ENCODE measurements at places on chromosomes 7 and 10.

DNA sequence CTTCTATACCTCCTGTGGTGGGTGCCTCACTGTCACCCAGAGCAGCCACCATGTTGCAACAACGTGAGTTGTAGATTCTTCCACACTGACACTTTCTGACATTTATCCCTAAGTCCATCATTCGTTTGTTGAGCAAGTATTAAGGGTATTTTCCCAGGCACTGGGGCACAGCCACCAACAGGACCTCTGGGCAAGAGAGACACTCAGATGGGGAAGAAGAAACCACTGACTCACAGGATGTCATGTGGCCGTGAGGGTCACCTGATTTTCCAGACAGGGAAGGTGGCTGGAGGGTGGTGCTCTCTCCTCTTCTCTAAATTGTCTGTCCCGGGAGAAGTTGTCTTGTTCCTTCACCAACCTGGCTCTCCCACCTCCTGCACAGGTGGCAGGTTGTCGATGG, 51.7 kb upstream of the PPIF start:
- DNase-seq = no peak

DNA sequence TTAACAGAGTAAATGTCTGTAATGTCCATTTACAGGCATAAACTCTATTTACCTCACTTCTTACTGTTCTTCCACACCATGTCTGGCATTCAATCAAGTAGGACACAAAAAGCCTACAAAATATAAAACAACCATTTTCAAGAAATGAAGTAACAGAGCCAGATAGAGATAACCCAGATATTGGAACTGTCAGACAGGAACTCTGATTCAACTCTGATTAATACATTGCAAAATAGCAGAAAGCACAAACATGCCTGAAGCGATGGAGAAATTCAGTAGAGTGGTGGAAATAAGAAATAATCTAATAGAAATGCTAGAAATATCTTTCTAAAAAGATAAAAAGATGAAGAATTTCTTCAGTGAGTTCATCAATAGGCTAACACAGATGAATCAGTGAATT, 964.4 kb downstream of the PCDH15 start:
- DNase-seq = peak; percentile 6

DNA sequence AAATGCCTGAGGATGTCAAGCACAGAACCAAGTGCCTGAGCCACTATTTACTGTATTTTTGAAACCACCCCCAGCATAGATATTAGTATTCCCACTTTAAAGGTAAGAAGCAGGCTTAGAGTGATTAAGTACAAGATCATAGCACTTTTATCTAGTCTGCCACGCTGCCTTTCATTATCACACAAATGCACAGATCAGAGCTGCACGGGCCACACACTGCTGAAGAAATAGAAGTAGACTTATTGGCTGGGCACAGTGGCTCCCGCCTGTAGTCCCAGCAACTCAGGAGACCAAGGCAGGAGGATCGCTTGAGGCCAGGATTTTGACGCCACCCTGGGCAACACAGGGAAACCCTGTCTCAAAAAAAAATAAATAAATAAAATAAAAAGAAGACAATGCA, 38.2 kb downstream of the NCAPG2 start:
- DNase-seq = no peak

DNA sequence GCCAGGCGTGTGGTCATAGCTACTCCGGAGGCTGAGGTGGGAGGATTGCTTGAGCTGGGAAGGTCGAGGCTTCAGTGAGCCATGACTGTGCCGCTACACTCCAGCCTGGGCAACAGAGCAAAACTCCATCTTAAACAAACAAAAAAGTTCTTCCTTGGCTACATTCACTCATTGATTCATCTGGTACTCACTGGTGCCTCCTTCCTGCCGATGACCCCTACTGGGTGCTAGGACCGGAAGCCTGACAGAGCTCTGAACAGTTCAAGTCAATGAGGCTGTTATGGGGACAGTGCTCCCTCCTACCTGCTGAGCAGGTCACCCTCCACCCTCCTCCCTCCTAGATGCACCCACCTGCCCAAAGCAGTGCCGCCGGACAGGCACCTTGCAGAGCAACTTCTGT, 4.9 kb downstream of the PCOLCE start:
- DNase-seq = peak; percentile 74

GRCh38 chr10:111086574-111086973, 9.7 kb downstream of the ADRA2A start:
- no peak for DNase-seq

DNA sequence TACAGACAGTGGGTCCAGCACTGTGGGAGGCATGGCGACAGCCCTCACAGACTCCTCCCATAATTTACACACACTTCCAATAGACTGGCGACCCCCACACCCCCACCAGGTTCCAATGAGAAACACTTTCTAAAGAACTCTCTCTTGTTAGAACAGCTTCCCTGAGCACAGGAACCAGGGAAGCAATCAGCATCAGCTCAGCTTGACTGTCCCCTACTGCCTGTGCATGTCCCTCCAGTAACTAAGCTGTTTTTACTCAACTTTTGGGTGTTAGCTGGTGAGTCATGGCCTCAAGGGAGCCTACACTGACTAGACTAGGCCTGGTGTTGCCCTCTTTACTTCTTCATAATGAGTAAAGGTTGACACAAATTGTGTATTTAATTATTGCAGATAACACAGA, 32.6 kb upstream of the HERPUD2 start:
- DNase-seq = peak; percentile 63

GRCh38 chr7:51079494-51079893, 237.1 kb downstream of the COBL start:
- DNase-seq = no peak

- peak; percentile 20 for DNase-seq
These were observed 102.5 kb upstream of the RPA3 start for GRCh38 chr7:7820939-7821338.

- no peak for DNase-seq
These were observed 193.7 kb downstream of the PTPN20 start for GRCh38 chr10:47104786-47105385.

GRCh38 chr7:1020849-1021251, 23.5 kb upstream of the GPR146 start:
- DNase-seq = no peak

DNA sequence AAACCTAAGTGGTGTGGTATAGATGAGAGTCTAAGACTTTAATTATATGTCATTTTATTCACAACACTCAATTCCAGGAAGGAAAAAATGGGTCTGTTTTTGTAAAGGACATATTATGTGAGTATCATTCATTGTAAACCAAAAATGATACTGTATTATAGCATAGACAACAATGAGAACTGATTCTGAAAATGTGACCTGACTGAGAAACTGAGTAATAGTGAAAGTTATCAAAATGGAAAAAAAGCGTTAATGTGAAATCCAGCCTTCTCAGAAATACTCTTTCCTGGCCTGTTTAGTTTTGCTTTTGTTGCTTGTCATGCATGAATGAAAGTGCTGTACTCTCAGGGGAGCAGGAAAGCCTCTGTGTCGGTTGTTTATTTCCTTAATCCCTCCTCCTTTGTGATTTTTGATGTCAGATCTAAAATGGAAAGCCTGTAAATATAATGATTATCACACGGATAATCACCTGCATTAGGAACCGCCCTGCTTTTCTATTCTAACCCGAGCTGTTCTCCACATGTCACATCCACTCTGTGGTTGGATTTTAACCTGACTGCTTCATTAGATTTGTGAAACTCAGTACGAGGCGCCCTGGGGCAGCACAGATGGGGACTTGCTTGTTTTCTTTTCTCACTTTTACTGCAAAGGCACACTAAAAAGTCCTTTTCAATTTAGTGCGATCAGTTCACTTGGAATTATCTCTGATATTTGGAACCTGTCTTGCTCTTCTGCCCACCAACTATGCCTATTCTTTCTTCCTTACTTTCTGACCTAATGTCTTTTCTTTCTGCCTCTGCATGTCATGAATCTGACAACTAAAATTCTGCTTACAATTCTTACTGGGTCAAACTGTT, 240.9 kb upstream of the KAT6B start:
- DNase-seq = peak; percentile 21

GRCh38 chr7:114021135-114021534, 102.3 kb upstream of the PPP1R3A start:
- no peak for DNase-seq

GRCh38 chr7:106175507-106175906, 63.4 kb upstream of the SYPL1 start:
- no peak for DNase-seq

GRCh38 chr10:17115683-17116082, 13.9 kb downstream of the CUBN start:
- peak; percentile 51 for DNase-seq

GRCh38 chr10:90930971-90931871, 10.3 kb upstream of the ANKRD1 start:
- peak; percentile 62 for DNase-seq

DNA sequence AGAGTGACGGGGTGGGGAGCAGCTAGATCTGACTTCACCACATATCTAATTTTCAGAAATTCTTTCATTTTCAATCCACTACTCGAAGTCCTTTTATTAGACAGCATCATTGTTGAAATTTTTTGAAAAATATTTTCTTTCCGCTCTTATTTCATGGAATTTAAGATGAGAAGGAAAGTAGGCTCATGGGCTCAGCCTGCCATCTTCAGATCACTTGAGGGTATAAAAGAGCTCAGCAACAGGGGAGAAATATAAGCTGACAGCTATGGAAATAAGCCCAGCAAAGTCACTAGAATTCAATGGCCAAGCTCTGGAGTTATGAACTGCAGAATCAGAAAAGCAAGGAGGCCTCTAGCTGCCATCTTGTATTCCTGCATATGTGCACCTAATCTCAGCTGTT, 389.1 kb downstream of the XPNPEP1 start:
- no peak for DNase-seq

GRCh38 chr10:133314911-133315310, 6.2 kb downstream of the ZNF511 start:
- no peak for DNase-seq

GRCh38 chr7:93812061-93812460, 78.5 kb downstream of the TFPI2 start:
- no peak for DNase-seq

DNA sequence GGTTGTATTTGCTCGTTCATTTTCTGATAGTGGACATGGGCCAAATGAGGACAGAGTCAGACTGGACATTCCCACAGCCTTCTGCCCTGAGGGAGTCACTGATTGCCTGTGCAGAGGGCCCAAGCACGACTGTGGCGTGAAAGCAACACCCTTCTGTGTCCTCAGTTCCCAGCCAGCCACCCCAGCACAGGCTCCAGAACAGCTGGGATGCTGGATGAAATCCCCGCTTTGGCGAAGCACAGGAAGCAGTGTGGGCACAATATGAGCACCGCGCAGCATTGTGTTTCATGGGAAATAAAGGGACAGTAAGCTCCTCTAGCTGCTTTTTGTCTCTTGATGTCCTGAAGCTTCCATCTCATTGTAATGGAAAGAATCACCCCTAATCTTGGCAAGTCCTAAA, 20.5 kb downstream of the TRIL start:
- DNase-seq = no peak

GRCh38 chr10:43904844-43905243, 256.2 kb upstream of the ZNF32 start:
- no peak for DNase-seq

DNA sequence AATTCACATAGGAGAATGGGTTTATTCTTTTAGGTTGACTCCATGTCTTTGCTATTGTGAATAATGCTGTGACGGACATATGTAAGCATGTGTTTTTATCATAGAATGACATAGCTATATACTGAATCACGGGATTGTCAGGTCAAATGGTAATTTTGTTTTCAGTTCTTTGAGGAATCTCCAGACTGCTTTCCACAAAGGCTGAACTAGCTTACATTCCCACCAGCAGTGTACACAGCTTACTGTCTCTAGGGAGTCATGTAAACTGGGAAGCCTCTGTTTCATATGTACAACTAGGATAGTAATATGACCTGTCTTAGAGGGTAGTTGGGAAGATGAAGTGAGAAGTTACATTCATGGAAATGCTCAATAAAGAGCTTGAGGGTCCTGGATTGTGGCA, 6.8 kb upstream of the C10orf120 start:
- DNase-seq = no peak

GRCh38 chr10:55062349-55062748, 261.3 kb upstream of the PCDH15 start:
- no peak for DNase-seq

- DNase-seq = no peak
These were observed 881.7 kb upstream of the C7orf33 start for GRCh38 chr7:147708871-147709270.

DNA sequence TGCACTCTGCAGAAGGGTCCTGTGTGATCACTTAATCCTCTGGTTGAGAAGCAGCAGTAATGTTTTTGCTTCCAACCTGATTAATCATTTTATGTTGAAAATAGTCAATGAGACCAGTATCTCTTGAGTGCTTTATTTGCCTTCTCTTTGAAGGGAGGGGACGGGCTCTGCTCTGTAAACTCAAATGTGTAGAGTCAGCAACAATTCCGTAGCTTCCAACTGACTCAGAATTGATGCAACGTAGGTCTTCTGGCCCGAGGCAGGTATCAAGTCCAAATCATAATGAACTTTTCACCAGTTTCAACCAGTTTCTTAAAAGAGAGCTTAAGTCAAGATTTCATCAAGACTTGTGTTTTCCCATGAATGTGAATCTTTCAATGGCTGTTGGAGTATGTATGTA, 26.3 kb downstream of the GUSB start:
- DNase-seq = no peak

- no peak for DNase-seq
These were observed 509.2 kb downstream of the TCERG1L start for GRCh38 chr10:130802301-130802700.

DNA sequence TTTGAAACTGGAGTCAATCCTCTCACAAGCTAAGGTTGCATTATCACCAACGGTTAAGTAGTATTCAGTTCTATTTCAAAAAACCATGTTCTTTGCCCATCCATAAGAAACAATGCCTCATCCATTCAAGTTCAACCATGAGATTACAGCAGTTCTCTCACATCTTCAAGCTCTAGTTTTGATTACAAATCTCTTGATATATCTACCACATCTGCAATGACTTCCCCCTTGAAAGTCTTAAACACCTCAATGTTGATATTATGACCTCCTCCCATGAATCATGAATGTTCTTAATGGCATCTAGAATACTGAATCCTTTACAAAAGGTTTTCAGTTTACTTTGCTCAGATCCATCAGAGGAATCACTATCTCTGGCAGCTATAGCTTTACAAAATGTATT, 81.8 kb downstream of the JMJD1C start:
- DNase-seq = peak; percentile 25

- peak; percentile 20 for DNase-seq
These were observed 30.8 kb downstream of the TM9SF3 start for GRCh38 chr10:96556003-96556402.

DNA sequence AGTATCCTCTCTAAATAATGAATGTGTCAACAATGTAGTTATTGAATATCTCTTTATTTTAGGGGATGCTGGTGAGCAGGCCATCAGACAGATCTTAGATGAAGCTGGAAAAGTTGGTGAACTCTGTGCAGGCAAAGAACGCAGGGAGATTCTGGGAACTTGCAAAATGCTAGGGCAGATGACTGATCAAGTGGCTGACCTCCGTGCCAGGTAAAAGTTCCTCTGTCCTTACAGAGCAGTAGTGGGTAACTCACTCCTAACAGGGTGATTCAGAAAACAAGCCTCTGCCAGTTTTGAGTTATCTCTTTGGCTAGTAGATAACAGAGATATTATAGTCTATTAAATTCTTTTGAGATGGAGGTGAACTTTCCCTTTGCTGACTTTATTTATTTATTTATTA, 67.3 kb downstream of the AP3M1 start:
- no peak for DNase-seq
